HuH-7 (cell line): ENCODE measurements at places on chromosomes 1 and 21.

GRCh38 chr1:203084588-203085527 is 954 bp downstream of the MYOG start:
- peak; percentile 51 for DNase-seq

- no peak for DNase-seq
Observed at GRCh38 chr1:194795917-194796593, 1609.6 kb upstream of the B3GALT2 start.

GRCh38 chr21:43622796-43623195 is 36.5 kb downstream of the HSF2BP start:
- no peak for DNase-seq

DNA sequence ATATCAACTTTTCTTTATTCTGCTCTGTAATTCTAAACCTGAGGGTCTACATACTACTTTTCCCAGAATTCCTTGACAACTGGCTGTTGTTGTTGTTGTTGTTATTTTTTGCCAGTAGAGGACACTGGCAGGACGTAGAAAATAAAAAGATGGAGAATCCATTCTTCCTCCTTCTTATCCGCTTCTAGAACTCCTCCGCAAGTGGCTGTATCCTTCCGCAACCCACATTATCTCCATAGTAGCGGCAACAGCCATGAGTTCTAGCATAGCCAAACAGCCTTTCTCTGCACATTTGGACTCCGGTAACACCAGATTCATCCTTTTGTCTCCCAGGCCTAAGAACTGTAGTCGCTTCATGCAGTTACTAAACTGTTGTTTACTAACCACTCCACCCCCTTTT is 91.1 kb upstream of the CACHD1 start:
- no peak for DNase-seq

- no peak for DNase-seq
Observed at GRCh38 chr1:18730321-18730720, 99.7 kb downstream of the PAX7 start.

- no peak for DNase-seq
Observed at GRCh38 chr21:42756580-42757250, 103.3 kb downstream of the PDE9A start.

DNA sequence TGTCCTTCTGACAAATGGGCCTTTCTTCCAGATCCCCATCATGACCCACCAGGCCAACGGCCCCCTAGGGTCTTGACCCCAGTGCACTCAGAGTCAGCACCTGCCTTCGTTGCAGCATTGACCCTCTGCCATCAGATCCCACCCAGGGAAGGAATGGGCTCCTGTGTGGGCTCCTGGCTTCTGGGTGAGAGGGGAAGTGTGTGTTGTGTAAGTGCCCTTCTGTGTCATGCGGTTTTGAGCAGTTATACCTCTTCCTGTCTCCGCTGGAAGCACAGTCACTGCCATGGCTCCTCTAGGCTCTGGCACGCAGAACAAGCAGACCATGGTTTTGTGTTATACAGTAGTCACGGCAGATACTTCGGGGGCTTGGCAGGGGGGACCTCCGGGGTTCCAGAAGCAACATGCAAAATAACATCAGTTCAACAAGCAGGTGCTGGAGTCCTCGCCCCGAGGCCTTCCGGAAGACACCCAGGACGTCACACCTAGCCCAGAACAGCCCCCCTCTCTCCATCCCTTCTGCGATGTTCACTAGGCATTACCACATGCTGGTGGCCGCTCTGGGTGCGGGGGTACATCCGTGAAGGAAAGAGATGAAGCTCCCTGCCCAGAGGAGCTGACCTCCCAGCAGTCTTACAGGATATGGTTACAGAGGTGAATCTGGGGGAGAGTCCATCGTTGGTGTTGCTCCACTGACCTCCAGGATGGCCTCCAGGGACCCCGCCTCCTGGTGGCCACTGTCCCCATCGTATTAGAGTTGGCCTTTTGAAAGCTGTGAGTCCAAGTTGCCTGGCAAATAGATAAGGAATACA is 17.4 kb upstream of the KCNAB2 start:
- no peak for DNase-seq

DNA sequence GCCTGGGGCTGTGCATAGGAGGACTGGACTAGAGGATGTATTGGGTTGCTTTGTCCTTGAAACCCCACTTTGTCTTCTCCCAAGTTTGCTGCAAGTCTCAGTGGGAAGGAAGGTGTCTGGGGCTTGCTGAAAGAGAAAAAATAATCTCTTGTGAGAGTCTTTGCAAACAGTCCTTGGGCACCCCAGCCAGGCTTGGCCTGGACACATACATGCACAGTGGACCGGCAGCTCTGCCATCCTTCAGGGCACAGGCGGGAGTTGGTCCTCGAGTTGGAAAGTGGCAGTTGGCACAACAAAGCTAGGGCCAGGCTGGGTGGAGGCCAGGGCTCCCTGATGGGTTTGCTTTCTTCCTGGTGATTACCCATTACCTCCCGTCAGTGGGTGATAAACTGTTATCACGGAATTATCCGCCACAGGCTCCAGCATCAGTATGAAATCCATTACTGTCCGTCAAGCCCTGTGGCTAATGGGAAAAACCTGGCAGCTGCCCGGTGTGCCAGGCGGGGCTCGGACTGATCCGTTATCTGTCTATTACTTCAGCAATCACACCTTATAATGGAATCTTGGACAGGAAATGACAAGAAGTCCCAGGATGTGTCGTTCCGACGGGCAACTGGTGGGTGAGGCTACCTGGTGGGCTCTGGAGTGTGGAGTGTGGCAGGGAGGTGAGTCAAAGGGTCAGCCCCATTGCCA is 265.7 kb downstream of the GRIK3 start:
- DNase-seq, result no peak

- peak; percentile 23 for DNase-seq
Observed at GRCh38 chr1:35660581-35661473, 19.5 kb upstream of the PSMB2 start.

- no peak for DNase-seq
Observed at GRCh38 chr1:45767035-45767434, 16.6 kb upstream of the IPP start.

DNA sequence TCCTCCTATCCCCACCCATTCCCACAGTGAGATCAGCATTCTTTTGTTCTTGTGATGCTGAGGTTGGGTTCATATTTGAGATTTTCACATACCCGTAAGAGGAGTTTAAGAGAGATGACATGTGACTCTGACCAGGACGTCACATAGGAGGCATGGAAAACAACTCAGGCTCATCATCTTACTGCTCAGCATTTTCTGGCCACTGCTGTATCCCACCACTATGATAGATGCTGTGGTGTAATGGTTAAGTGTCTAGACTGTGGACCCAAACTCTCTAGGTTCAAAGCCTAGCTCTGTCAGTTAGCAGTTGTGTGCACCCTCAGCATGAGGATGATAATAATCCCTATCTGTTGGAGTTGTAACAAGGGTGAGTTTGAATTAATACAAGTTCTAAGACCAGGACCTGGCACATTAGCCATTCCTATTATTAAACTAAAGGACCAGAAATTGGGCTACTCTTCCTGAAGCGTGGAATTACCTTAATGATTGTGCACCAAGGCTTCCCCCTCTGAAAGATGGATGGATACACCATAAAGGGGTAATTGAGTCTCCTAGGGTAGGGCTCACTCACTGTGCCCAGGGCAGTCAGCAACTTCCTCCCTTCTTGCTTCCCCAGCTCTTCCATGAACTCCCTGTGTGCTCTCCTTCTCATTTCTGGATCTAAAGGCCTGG is 40.9 kb downstream of the LGR6 start:
- no peak for DNase-seq

DNA sequence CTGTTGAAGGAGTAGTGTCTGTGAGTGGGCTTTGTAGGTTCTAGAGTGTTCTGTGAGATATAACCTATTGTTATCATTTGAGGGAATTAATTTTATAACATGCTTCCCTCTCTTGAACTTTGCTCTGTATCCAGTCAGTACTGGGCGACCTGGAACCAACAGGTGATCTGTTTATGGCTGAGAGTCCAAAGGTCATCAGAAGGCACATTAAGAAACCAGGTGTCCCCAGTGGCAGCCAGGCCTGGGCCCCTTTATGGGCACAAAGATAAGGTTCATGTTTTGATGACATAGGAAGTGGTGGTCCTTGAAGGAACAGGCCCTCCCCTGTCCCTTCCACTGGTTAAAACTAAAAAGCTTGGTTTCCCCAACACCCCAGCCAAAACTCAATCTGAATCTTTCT is 61.1 kb downstream of the FHAD1 start:
- no peak for DNase-seq

GRCh38 chr1:29732453-29732852 is 496.1 kb downstream of the PTPRU start:
- no peak for DNase-seq

DNA sequence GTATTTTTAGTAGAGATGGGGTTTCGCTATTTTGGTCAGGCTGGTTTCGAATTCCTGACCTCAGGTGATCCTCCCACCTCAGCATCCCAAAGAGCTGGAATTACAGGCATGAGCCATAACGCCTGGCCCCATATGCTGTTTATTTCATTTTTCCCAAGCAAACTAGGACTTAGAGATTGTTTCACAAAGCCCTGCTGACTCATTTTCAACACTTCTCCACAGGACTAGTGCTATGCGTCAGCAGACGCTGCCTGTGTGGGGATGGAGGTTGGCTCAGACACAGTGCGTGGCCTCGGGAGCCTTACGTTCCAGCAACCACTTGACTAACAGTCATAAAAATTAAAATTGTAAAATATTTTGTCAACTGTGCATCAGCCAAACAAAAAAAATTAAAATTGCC is 22.7 kb downstream of the PKNOX1 start:
- no peak for DNase-seq

- DNase-seq, result no peak
Observed at GRCh38 chr1:201561601-201562000, 22.7 kb downstream of the NAV1 start.

DNA sequence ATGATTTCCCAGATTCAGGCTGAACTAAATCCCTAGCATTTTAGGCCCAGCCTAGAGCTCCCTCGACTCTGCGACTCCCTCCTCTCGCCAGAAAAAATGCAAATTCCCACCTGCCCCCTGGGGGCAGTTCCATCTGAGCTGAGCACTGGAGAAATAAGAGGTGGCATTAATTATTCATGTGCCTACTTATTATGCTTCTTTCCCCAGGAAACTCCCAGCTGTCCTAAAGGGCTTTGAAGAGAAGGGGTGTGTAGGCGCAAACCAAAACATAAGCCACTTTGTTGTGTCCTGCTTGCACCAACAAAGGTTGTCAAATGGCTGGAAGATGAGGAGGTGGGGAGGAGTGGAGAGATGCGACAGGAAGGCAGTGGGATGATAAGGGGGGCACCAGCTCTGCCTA is 41.4 kb upstream of the GOLT1A start:
- no peak for DNase-seq

DNA sequence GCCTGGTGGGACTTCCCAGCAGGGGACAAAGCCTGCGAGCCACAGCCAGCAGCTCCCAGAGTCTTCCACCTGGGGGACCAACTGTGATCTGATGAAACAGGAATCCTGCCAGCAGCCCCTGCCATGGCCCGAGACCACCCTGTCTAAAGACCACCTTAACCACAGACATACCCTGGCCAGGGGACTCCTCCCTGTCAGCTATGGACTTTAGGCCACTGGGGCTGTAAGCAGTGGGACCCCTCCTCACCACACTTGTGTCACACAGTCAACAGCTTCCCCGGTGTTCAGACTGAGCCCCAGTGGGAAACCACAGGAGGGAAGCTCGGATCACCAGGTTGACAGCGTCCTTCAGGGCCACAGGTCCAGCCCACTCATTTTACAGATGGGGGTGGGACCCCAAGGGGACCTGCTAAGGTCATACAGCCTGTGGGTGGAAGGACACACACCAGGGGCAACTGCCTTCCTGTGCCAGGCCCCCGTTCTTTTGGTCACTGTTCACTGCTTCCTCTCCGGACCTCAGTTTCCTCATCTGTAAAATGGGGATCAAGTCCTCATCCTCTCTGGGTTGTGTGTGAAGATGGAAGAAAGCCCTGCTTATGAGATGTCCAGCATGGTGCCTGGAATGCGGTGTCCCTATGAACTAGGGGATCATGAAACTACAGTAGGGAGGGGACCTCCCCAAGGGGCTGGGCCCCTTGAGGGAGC is 11.4 kb downstream of the EPHA2 start:
- DNase-seq, result no peak

DNA sequence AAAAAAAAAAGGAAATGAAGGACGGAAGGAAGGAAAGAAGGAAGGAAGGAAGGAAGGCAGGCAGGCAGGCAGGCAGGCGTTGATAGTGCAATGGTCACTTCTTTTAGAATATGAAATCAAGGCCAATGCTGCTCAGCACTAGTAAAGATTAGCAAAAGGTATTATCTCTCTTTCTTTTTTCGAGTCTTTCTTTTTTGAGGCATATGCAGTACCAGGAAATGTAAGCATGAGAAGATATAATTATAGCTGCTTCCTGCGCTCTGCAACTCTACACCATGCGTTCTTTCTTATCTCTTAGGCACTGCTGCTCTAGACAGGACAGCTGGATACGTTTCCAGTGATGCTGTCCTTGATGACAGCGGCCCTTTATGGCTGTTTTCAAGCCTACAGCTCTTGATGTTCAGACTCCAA is 1512.5 kb upstream of the B3GALT2 start:
- no peak for DNase-seq

GRCh38 chr1:68904477-68904876 is 407.6 kb upstream of the DEPDC1 start:
- no peak for DNase-seq

- no peak for DNase-seq
Observed at GRCh38 chr1:7251454-7251800, 466.2 kb downstream of the CAMTA1 start.
